ENCODE measurements at places on chromosomes 1 and 21. TPM values are rescaled to one million over a fixed set of nuclear protein-coding genes. Genes with fewer than 3 reads are reported as not detected.

- no peaks in the 10 kb centered on the region for H3K36me3 ChIP-seq
- H3K4me1 ChIP-seq = no peaks in the 10 kb centered on the region
- H3K4me3 ChIP-seq = no peak overlapping the region
These were observed 20.7 kb downstream of the PHC2 start for GRCh38 chr1:33410091-33410701.

Gene OR2L8
- 1.1 TPM for total RNA-seq

Gene TTC4
- total RNA-seq = 10.0 TPM

Gene HSPG2
- 0.54 TPM for total RNA-seq

- DNase-seq = no peak
- no peak overlapping the region for H3K4me3 ChIP-seq
- no peaks in the 10 kb centered on the region for H3K36me3 ChIP-seq
- H3K4me1 ChIP-seq = peaks cover 22% of the 10 kb centered on the region
These were observed 168.9 kb upstream of the HMCN1 start for GRCh38 chr1:185565302-185565701.

DNA sequence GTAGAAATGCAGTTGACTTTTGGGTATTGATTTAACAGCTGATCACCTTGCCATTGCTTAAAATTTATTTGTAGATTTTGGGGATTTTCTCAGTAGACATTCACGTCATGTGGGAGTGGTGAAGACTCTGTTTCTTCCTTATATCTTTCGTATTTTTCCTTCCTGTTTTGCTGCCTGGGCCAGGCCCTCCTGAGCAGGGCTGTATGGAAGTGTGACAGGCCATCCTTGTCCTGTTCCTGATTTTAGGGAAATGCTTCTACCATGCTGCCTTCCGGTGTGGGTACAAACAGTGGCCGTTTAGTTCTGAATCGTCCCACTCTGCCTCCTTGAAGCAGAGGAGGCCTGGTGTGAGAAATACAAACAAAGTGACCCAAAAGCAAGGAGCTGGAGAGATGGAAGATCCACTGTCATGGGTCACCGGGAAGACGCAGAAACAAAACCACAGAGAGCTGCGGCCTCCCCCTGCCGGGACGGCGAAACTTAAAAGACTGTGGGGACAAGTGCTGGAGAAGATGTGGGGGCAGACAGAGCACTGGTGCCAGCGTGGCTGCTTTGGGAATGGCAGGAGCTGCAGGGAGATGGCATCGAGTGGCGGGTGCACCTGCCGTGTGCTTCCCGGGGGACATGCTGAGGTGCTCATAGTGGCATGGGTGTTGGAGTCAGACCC lies 7.6 kb downstream of the AGPAT3 start:
- DNase-seq = no peak
- no peak overlapping the region for H3K4me3 ChIP-seq
- no peaks in the 10 kb centered on the region for H3K27me3 ChIP-seq
- H3K27ac ChIP-seq = no peak overlapping the region
- H3K36me3 ChIP-seq = no peaks in the 10 kb centered on the region

DNA sequence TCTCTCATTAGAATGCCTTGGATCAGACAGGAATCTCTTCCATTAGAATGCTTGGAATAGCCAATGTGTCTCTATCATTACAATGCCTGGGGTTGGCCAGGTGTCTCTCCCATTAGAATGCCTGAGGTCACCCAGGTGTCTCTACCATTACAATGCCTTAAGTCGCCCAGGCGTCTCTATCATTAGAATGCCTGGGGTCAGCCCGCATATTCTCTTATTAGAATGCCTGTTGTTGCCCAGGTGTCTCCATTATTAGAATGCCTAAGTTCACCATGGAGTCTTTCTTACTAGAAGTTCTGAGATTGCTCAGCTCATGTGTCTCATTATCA lies 60.2 kb downstream of the RNF187 start:
- H3K4me1 ChIP-seq = no peaks in the 10 kb centered on the region
- H3K27me3 ChIP-seq = no peaks in the 10 kb centered on the region
- no peaks in the 10 kb centered on the region for H3K36me3 ChIP-seq

DNA sequence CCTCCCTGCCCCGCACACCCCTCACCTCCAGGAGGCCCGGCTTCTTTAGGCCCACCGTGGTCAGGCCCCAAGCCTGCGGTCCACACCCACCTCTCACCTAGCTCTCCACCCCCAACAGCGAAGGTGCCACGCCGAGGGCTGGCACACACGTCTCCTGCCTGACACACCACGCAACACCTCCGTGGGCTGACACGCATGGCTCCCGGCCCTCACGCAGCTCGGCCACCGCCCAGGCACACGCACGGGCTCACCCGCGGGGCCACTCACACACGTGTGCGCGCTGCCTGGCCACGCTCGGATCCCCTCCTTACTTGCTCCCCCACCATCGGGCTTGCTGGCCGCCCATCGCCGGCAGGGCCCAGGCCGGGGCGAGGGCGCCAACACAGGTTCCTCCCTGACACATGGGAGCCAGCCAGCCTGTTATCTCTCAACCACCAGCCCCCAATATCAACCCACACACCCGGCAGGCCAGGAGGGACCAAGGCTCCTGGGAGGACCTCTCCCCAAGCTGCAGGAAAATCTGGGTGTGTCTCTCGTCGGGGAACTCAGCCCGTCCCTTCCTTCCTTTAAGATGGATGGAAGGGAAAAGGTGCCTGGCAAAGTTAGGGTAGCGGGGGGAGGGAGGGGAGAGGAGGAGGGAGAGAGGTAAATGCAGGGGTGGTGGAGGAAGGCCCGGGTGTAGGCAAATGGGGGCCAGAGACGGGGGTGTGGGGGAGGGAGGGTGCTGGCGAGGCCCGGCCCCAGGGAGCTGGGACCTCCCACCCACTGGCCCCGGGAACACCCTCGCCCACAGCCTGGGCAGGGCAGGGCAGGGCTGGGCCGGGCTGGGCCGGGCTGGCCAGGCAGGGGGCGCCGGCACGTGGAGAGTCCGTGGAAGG lies 546 bp downstream of the ELOVL1 start:
- H3K4me1 ChIP-seq = peaks cover 32% of the 10 kb centered on the region
- no peaks in the 10 kb centered on the region for H3K27me3 ChIP-seq
- peak; percentile 62 for DNase-seq
- H3K36me3 ChIP-seq = peaks cover 31% of the 10 kb centered on the region
- peak overlapping the region; percentile 88 for H3K4me3 ChIP-seq
- peak overlapping the region; percentile 80 for H3K27ac ChIP-seq

GRCh38 chr1:194535369-194535768 lies 1349.0 kb upstream of the B3GALT2 start:
- no peak overlapping the region for H3K27ac ChIP-seq
- no peaks in the 10 kb centered on the region for H3K36me3 ChIP-seq
- no peak overlapping the region for H3K4me3 ChIP-seq
- H3K27me3 ChIP-seq = no peaks in the 10 kb centered on the region
- H3K4me1 ChIP-seq = no peaks in the 10 kb centered on the region
- DNase-seq = no peak

GRCh38 chr1:48851638-48852037 lies 74.9 kb upstream of the BEND5 start:
- H3K4me1 ChIP-seq = no peaks in the 10 kb centered on the region
- no peak overlapping the region for H3K27ac ChIP-seq
- H3K36me3 ChIP-seq = no peaks in the 10 kb centered on the region
- H3K4me3 ChIP-seq = no peak overlapping the region
- H3K27me3 ChIP-seq = no peaks in the 10 kb centered on the region

DNA sequence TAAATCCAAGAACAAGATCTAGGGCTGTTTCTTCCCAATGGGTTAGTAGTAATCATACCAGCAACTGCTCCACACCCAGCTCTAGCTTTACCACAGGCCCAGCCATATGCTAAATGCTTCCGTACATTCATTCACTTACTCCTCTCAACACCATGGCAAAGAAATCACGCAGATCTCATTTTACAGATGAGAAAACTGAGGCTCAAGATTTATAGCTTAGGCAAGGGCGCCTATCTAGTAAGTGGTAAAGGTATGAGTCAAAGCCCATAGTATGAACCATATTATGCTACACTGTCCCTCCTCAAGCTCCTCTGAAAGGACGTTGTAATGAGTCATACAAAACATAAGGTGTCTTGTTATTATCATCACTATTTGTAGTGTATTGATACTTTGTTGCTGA lies 82.2 kb downstream of the NIBAN1 start:
- H3K4me3 ChIP-seq = no peak overlapping the region
- H3K27ac ChIP-seq = peak overlapping the region; percentile 6
- no peaks in the 10 kb centered on the region for H3K27me3 ChIP-seq
- no peak for DNase-seq
- peaks cover 5% of the 10 kb centered on the region for H3K4me1 ChIP-seq

Gene PLEKHG5
- total RNA-seq = 0.16 TPM

DNA sequence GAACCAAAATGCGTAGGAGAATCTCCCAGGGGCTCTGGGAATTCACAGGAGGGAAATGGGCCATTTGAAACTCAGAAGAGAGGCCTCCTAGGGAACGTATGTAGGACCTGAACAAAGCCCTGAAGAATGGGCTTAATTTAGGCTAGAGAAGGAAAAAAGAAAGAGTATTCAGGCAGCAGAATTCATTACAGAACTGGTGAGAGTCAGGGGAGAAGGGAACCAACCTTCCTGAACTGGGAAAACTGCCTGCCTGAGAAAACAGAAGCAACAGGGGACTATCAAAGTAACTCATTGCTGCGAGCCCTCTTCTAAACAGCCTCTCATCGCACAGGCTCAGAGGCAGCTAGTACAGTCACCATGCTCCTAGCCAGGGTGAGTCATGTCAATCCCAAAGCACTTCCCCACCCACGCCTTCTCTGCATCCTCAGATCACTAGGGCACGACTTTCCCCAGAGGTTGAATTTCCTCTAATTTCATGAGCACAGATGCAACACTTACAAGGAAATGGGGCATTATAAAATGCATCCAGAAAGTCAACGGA lies 98.1 kb downstream of the ADSS2 start:
- H3K36me3 ChIP-seq = no peaks in the 10 kb centered on the region
- H3K27ac ChIP-seq = no peak overlapping the region
- no peaks in the 10 kb centered on the region for H3K27me3 ChIP-seq
- DNase-seq = peak; percentile 26

GRCh38 chr1:50980505-50980904 lies 10.5 kb downstream of the CDKN2C start:
- H3K4me1 ChIP-seq = peaks cover 21% of the 10 kb centered on the region
- peaks cover 4% of the 10 kb centered on the region for H3K27me3 ChIP-seq
- no peak overlapping the region for H3K27ac ChIP-seq
- no peaks in the 10 kb centered on the region for H3K36me3 ChIP-seq
- DNase-seq = no peak

DNA sequence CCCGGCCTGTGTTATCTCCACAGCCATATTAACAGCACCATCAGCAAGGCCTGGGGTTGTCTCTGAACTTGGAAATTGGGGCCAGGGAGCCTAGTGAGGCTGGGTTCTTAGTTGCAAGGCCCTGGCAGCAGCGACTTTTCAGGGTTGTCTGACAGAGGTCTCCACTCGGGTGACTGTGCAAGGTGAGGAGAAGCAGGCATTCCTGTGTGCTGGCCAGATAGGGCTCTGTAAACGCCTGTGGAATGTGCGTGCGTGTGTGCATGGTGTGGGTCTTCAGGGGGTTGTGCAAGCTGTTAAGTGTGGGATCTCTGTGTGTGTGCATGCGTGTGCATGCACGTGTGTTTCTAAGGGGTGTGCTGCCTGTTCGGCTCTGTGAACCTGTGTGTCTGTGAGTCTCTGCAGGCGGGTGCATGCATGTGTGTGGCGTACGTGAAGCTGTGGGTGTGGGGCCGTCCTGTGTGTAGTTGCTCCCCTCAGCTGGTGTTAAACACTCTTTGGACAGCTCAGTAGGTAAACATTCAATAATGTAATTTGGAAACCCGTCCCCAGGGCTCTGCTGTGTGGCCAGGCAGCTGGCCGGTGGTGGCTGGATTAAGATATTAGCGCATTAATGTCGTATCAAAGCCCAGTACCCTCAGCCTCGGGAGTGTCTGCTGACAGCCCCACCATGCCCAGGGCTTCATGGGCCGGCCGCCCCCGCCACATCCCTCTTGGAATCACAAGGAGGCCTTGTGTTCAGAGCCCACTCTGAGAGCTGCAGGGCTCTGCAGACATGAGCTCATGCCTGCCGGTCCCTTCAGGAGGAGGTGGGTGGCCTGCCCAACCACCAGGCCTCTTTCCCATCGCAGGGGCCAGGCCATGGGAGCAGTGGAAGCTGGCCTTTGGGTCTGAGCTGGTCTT lies 189.9 kb downstream of the FOXD2 start:
- no peaks in the 10 kb centered on the region for H3K36me3 ChIP-seq
- no peak overlapping the region for H3K4me3 ChIP-seq
- no peak overlapping the region for H3K27ac ChIP-seq
- H3K27me3 ChIP-seq = no peaks in the 10 kb centered on the region
- DNase-seq = no peak
- no peaks in the 10 kb centered on the region for H3K4me1 ChIP-seq

Gene PTGER3
- 0.72 TPM for total RNA-seq

Gene MYBPH
- total RNA-seq = not detected

DNA sequence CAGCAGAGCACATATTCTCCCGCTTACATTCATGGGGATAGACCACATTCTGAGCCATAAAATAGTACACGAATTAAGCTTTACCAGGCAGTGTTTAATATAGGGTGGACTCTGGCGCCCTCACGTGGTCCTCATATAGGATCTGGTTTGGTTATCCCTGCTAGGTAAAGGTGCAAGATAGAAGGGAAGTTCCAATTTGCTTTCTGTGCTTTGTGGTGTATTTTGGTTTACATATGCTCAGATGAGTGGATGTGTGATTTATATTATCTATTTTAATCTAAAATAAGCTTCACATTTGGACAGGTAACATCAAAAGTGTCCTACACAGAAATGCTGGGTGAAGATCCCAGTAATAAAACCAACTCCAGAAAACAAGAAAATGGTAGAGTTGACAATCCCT lies 3.6 kb downstream of the CR1 start:
- H3K4me3 ChIP-seq = no peak overlapping the region
- peak; percentile 87 for DNase-seq
- no peaks in the 10 kb centered on the region for H3K36me3 ChIP-seq
- H3K27me3 ChIP-seq = peaks cover 31% of the 10 kb centered on the region
- no peak overlapping the region for H3K27ac ChIP-seq

DNA sequence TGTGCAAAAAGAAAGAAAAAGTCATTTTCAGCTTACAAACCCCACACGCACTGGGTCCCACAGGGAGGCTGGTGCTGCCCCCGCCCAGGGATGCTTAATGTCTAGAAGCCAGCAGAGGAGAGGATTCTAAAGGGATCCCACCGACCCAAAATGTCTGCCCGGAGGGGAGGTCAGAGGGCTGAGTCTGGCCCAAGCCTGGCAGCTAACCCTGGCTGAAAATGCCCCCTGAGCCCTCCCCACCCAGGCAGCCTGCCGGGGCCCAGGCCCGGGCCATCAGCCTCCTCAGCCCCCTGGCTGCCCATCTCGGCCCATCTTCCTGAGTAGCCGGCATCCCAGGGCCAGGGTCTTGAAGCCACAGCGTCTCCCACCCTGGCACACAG lies 33.5 kb downstream of the ACOT7 start:
- H3K36me3 ChIP-seq = no peaks in the 10 kb centered on the region
- peaks cover 56% of the 10 kb centered on the region for H3K4me1 ChIP-seq

DNA sequence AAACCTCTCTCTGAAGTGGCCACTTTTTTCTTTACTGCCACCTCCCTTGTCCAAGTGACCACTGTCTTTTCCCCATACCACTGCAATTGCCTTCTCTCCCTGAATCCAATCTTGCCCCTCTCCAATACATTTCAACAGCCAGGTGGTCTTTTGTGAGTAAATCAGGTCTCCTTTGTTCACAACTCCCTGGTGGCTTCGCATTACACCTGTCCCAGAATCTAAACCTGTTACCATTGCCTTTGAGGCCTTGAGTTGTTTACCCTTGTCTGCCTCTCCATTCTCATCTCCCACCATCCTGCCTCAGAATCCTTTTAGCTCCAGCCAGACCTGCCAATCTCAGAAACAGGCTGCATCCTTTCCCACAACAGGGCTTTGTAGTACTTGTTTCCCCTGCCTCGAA lies 21.8 kb upstream of the DYNLT5 start:
- no peak for DNase-seq
- no peak overlapping the region for H3K4me3 ChIP-seq
- H3K27me3 ChIP-seq = peaks cover 5% of the 10 kb centered on the region
- H3K36me3 ChIP-seq = no peaks in the 10 kb centered on the region
- no peak overlapping the region for H3K27ac ChIP-seq

- H3K4me1 ChIP-seq = no peaks in the 10 kb centered on the region
- H3K27me3 ChIP-seq = no peaks in the 10 kb centered on the region
- no peak overlapping the region for H3K27ac ChIP-seq
- no peaks in the 10 kb centered on the region for H3K36me3 ChIP-seq
These were observed 204.7 kb upstream of the LYPLAL1 start for GRCh38 chr1:218969006-218969405.
